ENCODE measurements at places on chromosomes 5 and 9.

GRCh38 chr5:21823588-21823987, 1029.6 kb downstream of the CDH12 start:
- no peak for DNase-seq

DNA sequence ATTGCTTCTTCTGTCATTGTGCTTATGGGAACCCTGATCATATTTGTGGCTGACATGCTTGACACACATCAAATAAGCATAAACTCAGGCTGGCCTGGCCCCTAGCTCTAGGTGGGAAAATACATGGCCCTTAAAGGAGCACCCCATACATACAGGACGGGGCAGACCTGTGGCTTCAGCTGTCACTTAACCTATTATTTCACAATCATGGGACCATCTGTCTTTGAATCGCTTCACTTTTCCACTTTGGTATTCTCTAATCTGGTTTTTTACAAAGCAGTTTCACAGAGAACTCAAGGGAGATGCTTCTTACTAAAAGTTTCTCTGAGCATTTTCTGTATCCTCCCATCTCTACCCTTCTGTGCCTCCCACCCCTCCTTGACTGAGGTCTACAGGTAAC, 34.6 kb upstream of the LRRTM2 start:
- DNase-seq: no peak

DNA sequence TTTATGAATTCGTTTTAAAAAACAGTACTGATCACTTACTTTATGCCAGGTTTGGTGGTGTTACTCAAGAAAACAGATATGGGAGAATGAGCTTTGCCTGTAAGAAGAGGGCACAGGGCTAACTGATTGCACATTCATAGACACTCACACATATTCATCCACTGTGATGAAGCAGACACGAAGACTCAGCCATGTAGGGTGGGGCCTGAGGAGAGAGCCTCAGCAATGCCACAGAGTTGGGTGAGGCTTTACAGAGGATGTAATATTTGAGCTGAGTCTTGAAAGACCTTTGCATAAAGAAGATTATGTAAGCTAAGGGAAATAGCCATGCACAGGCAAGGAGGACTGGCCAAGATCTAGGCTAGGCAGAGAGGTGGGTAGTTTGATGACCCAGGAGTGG, 472.8 kb downstream of the PSAT1 start:
- no peak for DNase-seq

GRCh38 chr5:35698047-35698808, 80.6 kb downstream of the SPEF2 start:
- no peak for DNase-seq

DNA sequence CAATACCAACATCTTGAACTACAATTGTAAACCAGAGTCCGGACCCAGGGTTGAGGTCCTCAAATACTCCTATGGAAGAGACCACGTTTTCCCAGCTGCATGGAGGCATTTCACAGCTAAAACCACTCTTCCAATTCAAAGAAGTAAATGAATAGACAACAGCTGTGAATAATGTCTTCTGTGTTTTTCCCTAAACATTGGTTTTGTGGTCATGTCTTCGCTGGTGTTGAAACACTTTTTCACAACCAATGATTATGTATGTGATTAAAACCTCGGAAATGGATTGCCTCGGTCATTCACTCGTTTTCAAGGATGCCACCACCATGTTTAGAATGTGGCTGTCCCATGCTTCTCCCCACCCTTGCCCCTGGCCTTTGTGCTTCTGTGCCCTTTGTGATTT, 9.4 kb upstream of the TENT4A start:
- no peak for DNase-seq

DNA sequence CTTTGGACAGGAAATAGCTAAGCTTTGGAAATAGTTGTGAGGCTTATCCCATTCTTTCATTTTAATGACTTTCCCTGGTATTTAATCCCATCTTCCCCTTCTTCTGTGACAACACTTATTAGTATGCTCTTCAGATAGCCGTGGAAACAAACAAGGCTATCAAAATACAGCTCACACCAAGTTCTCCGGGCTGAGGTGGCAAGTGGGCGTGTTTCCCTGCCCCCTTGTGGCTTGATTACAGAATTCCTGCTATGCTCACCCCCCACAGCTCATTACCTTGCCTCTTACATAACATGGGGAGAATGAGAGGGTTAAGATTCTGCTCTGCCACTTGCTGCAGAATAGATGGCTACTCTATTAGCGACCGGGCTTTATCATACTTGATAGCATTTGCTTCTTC, 437.1 kb upstream of the TLE4 start:
- no peak for DNase-seq

GRCh38 chr5:11038772-11039171, 277.7 kb upstream of the DAP start:
- DNase-seq: no peak

DNA sequence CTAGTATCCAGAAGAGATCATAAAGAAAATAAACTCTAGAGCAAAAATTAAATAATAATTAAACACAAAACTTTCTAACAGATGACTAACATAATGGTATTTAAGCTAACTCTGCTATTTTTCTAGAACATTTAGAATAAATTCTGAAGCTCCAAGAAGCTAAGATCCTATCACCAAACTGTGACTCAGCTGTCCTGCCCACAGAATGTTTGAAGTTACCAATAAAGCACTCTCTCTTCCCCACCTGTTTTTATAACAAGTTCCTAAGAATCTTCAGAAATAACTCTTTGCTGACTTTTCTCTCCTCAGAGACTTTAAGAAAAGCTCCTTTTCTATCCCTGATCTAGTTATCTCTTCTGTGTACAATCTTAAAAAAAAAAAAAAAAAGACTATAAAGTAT, 6.0 kb upstream of the EFNA5 start:
- DNase-seq: no peak

DNA sequence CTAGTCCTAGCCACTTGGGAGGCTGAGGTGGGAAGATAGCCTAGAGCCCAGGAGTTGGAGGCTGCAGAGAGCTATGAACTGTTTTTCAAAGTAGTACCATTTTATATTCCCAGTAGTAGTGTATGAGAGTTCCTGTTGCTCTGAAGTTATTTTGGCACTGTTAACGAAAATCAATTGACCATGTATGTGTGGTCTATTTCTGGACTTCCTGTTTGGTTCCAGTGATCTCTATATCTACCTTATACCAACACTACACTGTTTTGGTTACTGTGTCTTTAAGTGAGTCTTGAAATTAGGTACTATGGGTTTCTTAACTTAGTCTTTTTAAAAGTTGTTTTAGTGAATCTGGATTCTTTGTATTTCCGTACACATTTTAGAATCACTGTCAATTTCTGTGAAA, 13.6 kb downstream of the SLF1 start:
- no peak for DNase-seq

GRCh38 chr5:66469684-66470083, 126.5 kb upstream of the MAST4 start:
- DNase-seq: no peak

- DNase-seq: no peak
Measured at GRCh38 chr9:78112406-78112805, 80.8 kb upstream of the GNAQ start.

GRCh38 chr9:108049026-108049607, 559.5 kb upstream of the KLF4 start:
- DNase-seq: no peak

GRCh38 chr9:132415181-132415580, 5.2 kb downstream of the CFAP77 start:
- DNase-seq: no peak

- DNase-seq: no peak
Measured at GRCh38 chr9:98310752-98311392, 55.4 kb upstream of the TBC1D2 start.

GRCh38 chr9:93061791-93062763, 3.6 kb downstream of the SUSD3 start:
- DNase-seq: no peak

- DNase-seq: no peak
Measured at GRCh38 chr5:35765921-35766320, 90.8 kb upstream of the IL7R start.

DNA sequence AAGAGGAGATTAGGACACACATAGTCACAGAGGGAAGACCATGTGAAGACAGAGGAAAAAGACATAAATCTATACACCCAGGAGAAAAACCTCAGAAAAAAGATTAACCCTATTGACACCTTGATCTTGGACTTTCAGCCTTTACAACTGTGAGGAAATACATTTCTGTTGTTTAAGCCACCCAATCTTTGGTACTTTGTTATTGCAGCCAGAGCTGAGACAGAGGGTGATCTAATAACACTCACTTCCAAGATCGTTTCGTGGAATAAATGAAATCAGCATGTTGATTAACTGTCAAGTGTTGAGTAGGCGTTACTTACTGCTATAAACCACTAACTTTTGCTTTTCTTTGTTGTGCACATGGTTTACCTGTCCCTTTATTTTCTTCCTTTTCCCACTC, 361.2 kb upstream of the RIOK2 start:
- DNase-seq: no peak

- DNase-seq: no peak
Measured at GRCh38 chr9:35272989-35273388, 111.2 kb downstream of the UNC13B start.

DNA sequence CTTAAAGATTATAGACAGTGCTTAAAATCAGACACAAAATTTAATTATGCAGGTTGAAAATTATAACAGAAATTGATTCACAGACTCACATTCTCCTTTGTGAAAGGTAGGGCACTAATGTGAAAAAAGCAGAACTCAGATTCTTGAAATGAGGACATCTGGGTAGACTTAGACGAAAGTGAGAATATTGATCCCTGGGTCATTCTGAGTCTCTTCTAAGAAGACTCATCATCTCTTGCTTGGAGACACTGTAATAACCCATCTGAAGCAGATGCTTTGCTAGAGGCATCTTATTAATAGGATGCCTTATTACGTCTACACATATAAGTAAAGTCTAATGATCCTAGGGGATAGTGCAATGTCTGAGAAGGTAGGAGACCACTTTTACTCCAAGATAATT, 274.4 kb downstream of the HINT1 start:
- DNase-seq: no peak

GRCh38 chr5:170923910-170924620, 62.2 kb downstream of the RANBP17 start:
- DNase-seq: no peak

DNA sequence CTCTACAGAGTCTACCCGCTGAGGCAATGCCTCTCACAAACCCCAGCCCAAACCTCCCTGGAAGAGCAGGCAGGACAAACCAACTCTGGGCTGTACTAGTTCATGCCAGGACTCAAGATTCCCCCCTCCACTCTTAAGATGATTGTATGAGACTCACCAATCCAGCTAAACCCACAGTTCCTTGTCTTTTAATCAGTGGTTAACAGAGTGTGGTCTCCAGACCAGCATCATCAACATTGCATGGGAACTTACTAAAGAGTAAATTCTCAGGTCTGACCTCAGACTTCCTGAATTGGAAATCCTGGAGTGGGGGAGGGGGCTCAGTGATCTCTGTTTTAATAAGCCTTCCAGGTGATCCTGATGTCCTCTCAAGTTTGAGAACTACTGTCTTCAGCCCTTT, 240.9 kb downstream of the GAS1 start:
- no peak for DNase-seq

DNA sequence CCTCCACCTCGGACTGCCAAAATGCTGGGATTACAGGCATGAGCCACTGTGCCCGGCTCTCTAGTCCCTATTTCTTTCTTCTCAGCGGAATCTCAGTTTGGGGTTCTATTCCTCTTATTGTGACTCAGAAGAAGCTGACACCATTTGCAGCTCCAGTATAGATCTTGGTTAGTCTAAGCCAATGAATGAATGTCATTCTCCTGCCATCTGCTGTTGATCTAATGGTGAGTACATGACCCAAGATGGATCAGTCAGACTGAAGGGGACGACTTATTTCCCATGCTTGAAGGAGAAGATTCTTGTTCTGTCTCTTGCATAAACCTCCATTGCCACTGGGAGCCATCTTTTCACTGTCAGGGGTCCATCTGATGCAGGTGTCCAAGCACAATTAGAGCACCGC, 76.0 kb upstream of the KLF9 start:
- DNase-seq: no peak

GRCh38 chr5:133664422-133664821, 52.1 kb upstream of the FSTL4 start:
- no peak for DNase-seq

DNA sequence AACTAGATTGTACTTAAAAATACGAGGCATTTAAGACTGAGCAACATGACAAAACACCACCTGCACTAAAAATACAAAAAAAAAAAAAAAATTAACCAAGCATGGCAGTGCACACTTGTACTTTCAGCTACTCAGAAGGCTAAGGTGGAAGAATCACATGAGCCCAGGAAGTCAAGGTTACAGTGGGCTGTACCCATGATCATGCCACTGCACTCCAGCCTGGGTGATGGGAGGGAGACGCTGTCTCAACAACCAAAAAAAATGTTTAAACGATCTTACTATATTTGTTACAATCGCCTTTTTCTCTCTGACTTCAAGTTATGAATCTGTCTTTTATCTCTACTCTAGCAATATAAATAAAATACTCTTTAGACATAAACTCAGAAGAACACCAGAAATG, 1454.3 kb downstream of the MAT2B start:
- no peak for DNase-seq

- no peak for DNase-seq
Measured at GRCh38 chr9:127418037-127418471, 6.1 kb upstream of the ZNF79 start.

DNA sequence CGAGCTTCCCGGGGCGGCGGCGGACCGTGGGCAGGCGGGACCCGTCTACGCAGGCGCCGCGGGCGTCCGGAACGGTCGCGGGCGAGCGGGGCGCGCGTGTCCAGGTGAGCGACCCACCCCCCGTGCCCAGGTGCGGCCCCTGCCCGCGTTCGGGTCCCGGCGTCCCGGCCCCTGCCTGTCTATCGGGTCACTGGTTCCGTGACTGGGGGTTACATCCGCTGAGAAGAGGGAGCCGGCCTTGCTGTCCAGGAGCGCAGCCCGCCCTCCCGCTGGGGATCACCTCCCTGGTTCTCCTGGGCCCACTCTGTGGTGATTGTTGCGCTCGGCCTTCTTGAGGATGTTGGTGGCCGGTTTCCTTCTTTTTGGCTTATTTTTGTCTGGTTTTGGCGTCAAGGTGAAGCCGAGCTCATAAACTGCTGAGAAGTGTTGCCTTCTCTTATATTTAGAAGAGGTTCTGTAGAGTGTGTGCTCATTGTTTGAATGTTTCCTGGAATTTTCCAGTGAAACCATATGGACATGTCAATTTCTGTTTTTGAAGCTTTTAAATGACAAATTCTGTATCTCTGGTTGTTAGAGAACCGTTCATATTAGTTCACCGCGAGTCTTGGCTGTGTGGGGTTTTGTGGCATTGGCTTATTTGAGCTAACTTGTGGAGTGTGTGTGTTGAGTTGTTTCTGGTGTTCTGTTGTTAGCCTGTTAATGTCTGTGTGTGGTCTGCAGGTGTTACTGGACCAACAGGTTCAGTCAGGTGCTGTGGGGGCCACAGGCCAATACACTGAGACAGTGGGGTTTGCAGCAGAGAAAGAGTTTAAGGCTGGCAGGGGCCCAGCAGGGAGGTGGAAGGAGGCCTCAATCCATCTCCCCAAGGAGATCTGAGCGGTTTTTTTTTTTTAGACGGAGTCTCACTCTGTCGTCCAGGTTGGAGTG, 621 bp downstream of the CEP72 start:
- DNase-seq: no peak

GRCh38 chr9:127754099-127755060, 19.3 kb upstream of the TOR2A start:
- no peak for DNase-seq

GRCh38 chr9:107410420-107410819, 79.1 kb downstream of the KLF4 start:
- no peak for DNase-seq

GRCh38 chr9:89079391-89079790, 88.1 kb downstream of the S1PR3 start:
- no peak for DNase-seq
